ENCODE measurements at places on chromosomes 16 and 17.

DNA sequence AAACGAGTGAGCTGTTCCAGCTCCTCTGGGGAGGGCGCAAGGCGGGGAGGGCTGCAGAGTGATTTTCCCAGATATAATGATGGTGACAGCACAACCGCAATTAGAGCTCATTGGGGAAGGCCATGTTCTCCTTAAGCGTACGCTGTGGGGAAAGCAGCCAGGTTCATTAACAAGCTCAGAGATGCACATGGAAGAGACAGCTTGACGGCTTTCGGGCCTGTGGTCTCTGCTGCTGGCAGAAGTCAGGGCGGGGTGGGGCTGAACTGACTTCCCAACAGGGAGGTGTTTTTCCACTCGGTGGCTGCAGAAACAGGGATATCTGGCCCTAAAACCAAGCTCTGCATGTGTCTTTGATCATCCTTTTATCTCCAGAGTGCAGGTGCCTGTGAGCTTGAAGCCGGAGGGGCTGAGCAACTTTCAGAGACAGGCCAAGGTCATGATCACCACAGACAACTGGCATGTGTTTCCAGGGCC, 24.0 kb upstream of the CACNG1 start:
- no peak for DNase-seq

DNA sequence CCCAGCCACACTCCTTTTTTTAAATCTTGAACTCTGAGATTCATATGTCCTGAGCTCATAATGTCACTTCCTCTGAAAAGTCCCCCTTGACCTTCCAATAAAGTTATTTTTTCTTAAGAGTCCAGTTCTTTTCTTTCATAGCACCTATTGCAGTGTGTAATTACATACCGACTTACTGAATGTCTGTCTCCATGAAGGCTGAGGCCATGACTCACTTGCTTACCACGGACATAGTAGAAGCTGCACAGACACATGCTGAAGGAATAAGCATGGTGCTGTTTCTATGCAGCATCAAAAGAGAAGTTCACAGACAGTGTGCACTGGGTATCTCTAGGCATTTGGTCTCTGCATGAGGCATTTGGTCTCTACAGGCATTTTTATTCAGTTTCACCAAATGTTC, 77.2 kb downstream of the C17orf67 start:
- no peak for DNase-seq

DNA sequence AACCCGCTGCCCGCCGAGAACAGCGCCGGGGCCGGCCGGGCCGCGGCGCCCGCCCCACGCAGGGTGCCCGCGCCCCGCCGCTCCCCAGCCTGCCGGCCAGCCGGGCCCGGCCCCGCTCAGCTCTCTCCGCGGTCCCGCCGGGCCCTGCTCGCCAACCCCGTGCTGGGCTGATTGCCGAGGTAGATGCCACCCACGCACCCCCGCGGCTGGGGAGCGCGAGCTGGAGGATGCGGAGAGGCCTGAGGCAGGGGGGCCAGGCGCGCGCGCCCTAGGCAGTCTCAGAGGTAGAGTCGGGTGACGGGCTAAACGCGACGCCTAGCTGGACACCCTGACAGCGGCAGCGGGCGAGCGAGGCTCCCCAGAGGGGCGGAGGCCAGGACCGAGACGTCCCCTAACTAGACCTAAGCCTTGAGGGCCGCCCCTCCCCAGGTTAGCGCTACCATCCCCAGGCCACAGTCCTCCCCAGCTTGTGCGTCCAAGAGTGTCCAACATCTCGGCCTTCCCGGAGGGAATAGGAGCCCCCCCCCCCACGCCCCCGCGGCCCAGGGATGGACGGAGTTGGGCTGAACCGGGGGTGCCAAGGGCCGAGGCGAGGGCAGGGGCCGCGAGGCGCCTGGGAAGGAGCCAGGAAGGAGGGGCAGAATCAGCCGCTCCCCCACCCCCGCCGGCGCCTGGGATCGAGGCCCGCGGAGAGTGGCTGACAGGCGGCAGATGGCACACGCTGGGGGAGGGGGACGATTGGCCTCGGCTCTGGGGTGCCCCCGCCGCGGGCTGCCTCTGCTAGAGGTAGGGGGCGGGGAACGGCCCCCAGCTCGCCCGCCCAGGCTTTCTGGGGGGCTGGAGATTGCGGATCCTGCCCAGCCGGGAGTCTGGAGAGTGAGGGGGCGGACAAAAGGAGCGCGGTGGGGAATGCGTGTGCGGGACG, 2.5 kb upstream of the ZNF423 start:
- DNase-seq: no peak

DNA sequence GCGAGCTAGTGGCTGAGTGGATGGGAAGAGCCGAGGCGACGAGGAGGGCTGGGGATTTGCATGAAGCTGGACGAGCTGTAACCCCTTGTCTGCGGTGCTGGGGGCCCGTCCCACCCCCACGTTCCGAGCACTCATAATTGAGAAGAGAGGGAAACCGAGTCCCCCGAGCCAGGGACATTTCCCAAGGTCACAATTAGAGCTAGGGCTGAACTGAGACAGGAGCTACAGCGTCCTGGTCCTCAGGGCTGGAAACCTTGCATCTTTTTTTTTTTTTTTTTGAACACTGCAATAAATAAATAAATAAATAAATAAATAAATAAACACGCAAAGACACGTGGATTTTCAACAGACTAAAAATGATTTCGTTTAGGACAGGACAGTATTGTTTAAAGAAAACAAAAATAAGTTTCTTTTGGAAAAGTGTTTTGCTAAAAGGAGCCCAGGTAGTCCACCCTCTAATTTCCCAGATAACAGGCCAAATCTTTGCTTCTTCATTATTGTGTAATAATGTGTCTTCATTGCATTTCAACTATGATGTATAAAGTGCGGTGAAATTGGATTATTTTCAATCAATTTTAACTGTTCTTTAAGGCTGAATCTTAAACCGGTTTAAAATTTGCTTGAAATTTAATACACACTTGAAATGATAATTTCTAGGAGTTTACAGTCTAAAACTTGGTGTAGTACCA, 992 bp downstream of the GDPD1 start:
- DNase-seq: peak; percentile 4

- no peak for DNase-seq
These were observed 12.6 kb upstream of the ASGR1 start for GRCh38 chr17:7191571-7192270.

- no peak for DNase-seq
These were observed 197.4 kb downstream of the ZNF423 start for GRCh38 chr16:49658531-49658930.

DNA sequence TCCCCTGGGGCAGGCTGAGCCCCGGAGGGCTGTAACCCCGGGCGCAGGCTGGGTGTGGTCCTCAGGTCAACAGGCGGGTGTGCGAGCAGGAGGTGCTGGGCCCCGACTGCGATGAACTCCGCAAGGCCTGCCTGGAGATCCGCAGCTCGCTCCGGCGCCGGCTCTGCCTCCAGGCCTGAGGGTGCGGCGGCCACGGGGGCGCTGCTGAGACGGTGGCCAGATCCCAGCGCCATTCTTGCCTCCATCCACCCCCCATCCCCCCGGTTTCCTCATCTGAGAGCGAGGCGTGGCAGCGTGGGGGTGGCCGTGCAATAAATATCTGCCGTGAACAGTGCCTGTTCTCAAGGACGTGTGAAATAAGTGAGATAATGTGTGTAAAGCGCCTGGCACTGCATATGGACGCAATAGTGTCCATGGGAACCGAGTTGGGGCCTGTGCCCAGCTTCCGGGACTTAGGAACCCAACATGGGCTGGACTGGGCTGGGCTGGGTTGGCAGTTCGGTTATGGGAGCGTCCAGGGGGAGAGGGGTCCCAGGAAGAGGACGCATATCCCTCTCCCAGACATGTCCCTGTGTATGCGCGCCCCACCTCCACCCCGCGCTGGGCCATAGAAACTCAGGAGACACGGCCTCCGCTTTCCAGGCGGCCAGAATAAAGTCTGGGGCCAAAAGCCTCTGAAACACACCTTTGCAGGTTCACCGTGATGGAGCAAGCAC, 15.0 kb downstream of the ZNF213 start:
- DNase-seq: no peak

- no peak for DNase-seq
These were observed 1.4 kb upstream of the PLEKHH3 start for GRCh38 chr17:42677921-42678781.

DNA sequence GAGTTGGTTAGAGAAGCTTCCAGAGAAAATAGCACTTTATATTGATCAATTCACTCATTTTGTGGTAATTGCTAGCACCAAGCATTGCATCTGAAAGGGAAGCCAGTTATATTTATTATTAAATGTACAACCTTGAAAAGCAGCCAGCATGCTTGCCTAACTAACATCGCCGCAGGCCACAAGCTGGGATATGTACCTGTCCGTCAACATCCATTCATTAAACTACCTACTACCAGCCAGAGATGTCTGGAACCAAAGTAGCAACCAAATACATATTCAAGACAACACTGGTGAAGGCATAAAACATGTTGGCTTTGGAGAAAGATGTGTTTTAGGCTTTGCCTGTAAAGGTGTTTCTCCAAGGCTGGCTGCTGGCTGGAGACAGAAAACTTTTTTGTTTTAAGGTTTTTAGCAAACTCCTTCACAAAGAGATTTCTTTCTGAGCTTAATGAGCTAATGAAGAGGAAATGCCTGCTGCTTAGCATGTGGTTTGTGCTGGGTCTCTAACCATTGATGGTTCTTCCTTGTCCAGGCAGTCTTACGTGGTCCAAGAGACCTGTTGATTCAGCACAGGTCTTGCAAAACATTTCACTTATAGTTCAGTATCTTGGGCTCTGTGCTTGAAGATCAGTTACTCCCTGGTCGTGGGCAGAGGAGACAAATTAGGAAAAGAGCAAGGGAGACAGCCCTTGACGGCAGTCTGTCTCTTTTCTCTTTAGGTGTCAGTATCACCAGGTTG, 3.1 kb downstream of the ITPRIPL2 start:
- no peak for DNase-seq

DNA sequence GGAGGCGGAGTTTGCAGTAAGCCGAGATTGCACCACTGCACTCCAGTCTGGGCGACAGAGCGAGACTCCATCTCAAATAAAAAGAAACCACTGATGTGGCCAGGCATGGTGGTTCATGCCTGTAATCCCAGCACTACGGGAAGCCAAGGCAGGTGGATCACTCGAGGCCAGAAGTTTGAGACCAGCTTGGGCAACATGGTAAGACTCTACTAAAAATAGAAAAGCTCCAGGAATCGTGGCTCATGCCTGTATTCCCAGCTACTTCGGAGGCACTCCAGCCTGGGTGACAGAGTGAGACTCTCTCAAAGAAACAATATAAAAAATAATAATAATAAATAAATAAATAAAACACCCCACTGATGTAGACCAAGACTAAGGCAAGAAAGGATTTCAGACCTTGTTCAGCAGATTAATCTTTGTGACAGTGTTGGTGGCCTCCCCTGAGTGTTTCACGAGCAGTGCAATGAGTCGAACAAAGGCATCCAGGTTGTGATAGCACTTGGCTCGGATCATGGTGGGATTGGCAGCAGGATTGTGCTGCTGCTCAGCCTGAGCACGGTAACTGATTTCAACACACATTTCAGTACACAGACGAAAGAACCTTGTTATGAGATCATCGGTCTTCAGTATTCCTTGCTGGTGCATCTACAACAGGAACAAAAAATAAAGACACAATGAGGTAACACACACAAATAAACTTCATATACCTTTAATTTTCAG, 18.6 kb downstream of the SETD6 start:
- DNase-seq: no peak

Data from stimulated activated CD4-positive, alpha-beta T cell treated with anti-CD3 and anti-CD28 coated beads, TNF-alpha, amount 100 ng/mL, for 1 hour (primary cell).